ENCODE measurements at places on chromosomes 2 and 18.

GRCh38 chr2:121611730-121612705 lies 37.2 kb downstream of the CLASP1 start:
- DNase-seq: no peak

- no peak for DNase-seq
These were observed 76.4 kb downstream of the TANC1 start for GRCh38 chr2:159044804-159045286.

DNA sequence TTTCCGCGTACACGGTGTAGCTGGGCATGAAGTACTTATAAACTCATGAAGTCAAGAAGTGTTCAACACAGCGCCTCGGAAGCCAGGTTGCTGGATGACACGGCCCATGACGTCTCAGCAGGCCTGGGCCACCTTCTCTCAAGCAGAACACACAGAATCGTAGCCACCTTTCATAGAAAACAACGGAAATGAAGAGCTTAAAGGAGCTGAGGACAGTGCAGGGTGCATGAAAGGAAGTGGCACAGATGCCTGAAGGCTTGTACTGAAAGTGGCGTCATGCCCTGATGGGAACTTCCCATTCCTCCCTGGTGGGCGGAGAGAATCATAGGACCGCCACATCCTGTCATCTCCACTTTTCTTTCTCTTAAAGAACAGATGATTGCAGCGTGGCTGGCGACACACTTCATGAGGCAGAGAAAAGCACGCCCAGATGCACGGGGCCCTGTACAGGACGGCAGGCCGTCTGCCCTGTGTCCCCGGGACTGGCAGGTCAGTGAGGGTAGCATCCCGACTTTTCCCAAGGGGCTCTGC lies 31.1 kb downstream of the HDAC4 start:
- no peak for DNase-seq

DNA sequence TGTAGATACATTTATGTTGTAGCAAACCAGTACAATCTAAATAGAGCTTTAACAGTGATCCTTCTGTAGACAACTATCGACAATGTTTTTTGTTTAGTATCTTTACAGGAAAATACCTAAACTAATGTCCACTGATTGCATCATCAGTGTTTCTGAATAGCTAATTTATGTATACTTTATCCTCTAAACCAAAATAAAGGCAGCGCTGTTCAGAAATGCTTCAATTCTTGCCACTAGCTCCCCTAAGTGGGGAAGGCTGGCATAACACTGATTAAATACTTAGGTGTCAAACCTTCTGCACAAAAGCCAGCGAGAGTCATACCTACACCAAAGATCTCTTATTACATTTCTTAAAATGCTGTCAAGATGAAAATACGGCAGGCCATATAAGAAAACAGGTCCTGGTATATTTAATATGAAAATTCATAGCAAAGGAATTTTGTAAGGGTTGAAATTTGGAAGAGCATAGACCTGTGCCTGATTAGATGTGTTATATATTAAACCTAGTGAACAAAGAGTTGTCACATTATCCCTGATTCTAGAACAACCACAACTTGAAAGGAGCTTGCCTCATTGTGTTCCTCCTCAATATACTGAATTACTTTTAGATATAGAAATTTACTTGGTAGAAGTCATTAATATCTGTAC lies 1693.4 kb upstream of the SLC39A10 start:
- no peak for DNase-seq

DNA sequence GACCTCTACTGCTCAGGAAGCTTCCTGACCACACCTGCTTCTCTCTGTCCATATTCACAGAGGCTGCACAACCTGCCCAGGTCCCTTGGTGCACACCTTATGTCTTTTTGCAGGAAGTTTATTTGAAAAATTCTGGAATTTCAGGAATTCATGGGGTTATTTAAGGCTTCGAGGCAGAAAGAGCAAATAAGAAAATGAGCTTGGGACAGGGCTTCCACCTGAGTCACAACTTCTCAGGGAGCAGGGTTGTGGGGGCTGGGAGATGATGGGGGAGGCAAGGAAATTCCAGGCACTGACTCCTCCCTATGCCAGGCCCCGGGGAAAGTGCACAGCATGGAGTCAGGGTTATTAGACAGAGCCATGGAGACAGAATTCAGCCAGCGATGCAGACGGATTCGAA lies 57.7 kb downstream of the INHBB start:
- DNase-seq: peak; percentile 93

- no peak for DNase-seq
These were observed 262.7 kb downstream of the SETBP1 start for GRCh38 chr18:44943311-44943881.

GRCh38 chr2:142170847-142171246 lies 40.0 kb upstream of the LRP1B start:
- no peak for DNase-seq
